ENCODE measurements at places on chromosomes 4 and X.

DNA sequence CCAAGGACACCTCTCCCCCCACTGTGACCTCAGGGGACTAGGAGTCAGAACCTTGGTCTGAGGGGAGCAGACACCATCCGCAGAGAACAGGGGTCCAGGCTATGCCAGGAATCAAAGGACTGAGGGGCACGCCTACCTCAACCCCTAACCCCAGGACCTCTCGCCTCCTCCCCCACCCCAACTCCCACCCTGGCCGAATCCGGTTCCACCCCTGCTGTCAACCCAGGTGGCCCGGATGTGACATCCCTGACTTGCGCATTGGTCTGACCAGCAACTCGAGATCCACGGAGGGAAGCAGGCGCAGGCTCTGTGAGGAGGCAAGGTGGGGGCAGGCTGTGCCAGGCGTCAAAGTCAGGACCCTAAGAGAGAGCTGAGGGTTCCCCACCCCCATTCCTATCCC, 468 bp upstream of the MAGEA4 start:
- DNase-seq = no peak

- DNase-seq = no peak
Measured at GRCh38 chr4:188783175-188783574, 643.9 kb downstream of the TRIML1 start.

- DNase-seq = no peak
Measured at GRCh38 chr4:142331132-142331531, 515.0 kb downstream of the INPP4B start.

- no peak for DNase-seq
Measured at GRCh38 chrX:108312957-108313356, 125.3 kb downstream of the COL4A6 start.

- DNase-seq = no peak
Measured at GRCh38 chr4:88308587-88308986, 24.2 kb upstream of the PPM1K start.

GRCh38 chr4:23828020-23828715, 61.7 kb downstream of the PPARGC1A start:
- DNase-seq = no peak

DNA sequence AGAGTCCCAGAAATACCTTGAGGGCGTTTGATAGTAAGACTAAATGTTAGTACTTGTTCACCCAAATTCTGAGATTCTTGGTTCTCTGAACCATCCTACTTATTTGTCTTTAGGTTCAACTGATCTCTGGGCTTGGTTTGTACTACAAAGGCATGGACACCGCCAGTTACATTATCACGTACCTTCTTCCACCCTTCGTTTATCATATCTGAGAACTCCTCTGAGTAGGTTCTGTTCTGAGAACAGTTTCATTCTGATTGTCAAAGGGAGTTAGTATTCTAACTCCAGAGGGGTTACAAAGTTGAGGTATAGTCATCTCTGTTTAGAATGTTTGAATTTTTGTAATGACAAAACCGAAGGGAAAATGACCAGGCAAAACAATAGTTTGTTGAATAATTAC, 19.3 kb downstream of the ZFX start:
- DNase-seq = no peak

DNA sequence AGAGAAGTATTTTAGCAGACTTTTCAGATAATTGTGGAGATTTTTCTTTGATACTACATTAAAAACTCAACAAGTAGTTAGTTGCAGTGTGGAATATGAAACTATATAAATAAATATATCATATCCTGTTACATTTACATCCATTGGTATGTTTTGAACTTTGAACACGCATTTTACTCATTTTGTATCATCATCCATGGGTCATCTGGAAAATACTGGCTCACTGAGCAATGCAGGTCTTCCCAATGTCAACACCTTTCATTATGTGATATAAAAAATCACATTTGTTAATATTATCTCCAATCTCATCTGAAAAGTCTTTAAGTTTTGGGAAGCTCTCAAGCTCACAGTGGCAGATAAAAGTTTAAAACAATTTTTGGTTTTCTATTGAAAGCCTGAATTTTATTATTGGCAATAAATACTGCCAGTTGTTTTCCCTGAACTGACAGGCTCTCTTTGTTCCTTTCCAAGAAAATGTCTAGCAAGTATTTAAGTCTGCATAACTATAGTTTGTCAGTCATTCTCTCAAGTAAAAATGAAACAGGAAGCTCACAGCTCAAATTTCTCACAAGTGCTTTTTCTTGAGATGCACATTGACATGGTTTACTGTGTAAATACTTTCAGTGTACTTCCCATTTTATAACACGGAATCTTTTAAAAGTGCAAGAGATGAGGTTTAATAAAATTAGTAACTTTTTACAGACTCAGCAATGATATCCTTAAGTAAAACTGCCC, 183.5 kb upstream of the GPC4 start:
- DNase-seq = no peak

- no peak for DNase-seq
Measured at GRCh38 chrX:41827886-41828285, 95.5 kb downstream of the CASK start.

GRCh38 chr4:128281354-128281753, 6.3 kb downstream of the PGRMC2 start:
- no peak for DNase-seq

DNA sequence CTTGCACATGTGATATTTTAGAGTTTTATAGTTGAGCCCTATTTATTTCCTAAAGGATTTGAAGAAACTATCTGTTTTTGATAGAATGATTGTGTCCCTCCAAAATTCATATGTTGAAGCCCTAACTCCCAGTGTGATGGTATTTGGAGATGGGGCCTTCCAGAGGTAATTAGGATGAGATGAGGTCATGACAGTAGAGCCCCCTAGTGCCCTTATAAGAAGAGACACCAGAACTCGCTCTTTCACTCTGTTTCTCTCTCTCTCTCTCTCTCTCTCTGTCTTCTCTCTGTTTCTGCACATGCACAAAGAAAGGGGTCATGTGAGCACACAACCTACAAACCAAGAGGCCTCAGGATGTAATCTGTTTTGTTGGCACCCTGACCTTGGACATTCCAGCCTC, 921.9 kb upstream of the DIAPH2 start:
- DNase-seq = no peak

GRCh38 chr4:74109116-74109869, 10.3 kb upstream of the CXCL2 start:
- no peak for DNase-seq

GRCh38 chr4:30860978-30861377, 140.8 kb downstream of the PCDH7 start:
- no peak for DNase-seq

- DNase-seq = no peak
Measured at GRCh38 chr4:168619266-168619631, 122.4 kb downstream of the PALLD start.

GRCh38 chr4:83947830-83948193, 411.9 kb downstream of the GPAT3 start:
- no peak for DNase-seq

- DNase-seq = no peak
Measured at GRCh38 chr4:3344596-3344995, 51.8 kb downstream of the RGS12 start.

DNA sequence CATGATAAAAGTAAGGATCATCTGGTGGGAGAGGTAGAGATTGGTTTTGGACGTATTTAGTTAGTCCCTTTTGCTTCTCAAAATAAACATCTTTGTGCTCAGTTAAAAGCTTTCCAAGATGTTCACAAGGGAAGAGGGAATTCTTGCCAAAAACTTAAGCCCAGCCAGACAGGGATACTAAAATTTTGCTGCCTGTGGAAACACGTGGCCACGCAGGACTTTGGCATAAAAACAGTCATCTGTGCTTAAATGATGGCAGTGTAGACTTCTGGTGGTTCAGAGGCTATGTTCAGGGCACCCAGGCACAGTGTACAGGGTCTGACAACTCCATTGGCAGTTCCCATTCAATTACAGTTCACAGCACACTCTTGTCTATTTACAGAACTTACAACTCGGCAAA, 93.2 kb upstream of the JADE1 start:
- DNase-seq = no peak

GRCh38 chr4:122635205-122635604, 14.3 kb upstream of the IL21 start:
- DNase-seq = no peak

DNA sequence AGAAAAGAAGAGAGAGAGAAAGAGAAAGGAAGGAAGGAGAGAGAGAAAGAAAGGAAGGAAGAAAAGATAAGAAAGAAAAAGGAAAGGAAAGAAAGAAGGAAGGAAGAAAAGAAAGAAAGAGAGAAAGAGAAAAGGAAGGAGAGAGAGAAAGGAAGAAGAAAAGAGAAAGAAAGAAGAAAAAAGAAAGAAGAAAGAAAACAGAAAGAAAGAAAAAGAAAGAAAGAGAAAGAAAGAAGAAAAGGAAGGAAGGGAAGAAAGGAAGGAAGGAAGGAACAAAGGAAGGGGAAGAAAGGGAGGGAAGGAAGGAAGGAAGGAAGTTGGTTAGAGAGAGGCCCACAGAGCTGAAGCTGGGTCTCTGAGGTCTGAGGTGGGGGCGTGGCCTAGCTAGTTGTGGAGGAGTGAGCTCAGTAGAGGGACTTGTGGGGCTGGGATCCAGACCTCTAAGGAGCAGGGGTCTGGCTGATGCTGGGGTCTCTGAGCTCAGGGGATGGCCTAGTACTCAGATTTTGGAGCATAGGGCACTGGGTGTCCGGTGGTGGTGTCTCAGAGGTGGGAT, 27.1 kb upstream of the PDZD4 start:
- DNase-seq = no peak

GRCh38 chrX:118551426-118551825, 55.8 kb downstream of the DOCK11 start:
- no peak for DNase-seq

GRCh38 chr4:116005806-116006088, 892.3 kb upstream of the NDST4 start:
- no peak for DNase-seq

GRCh38 chrX:38692961-38693360, 108.3 kb upstream of the MID1IP1 start:
- DNase-seq = no peak

DNA sequence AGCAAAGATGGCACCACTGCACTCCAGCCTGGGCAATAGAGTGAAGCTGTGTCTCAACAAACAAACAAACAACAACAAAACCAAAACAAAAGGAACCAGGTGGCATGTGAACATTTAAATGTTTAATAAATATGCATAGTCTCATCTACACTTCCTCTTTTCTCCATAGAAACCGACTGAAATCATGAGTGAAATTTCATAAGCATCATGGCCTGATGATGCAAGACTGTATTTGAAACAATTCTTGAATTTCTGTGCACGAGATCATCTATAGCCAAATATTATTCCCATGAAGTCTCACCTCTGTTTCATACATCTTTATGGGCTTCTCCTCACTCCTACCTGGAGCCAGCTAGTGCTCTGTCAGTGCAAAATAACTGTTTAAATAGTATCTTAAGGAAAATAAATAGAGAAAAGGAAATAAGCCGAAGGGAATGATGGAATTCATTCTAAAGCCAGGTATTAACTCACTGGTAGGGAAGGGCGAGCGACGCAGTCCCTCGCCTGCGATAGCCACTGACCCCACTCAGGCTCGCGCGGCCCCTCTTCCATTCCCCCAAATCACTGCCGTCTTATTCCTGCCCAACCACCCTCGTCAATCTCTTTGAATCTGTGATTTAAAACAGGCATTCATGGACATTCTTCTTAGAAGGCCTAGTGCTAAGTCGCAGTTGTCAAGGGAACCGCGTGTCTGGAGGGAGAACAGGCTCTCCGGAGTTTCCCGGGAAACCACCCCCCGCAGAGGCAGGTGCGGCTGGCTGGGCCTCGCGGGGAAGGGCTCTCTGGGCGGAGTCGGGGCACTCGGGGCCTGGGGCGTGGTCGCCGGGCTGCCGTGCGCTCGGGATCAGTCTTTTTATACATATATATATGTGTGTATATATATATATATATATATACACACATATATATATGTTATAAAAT, 52.4 kb upstream of the TRIM2 start:
- peak; percentile 20 for DNase-seq

DNA sequence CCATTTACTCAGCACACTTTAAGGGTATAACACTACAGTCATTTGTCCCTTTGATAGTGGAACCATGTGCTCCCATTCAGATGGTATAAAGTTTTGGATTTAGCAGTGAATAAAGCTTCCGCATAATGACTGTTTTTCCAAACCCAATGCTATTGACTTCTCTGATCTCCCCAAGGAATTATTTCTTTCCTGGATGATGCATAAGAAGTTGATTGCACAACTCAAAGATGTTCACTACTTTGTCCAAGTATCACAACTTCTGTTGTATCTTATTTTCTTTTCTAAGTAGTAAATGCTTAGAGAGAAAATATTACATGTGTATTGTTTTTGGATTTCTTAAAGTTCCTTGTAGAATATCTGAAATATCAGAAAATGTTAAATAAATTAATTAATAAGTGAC, 300.2 kb downstream of the GPM6A start:
- no peak for DNase-seq

DNA sequence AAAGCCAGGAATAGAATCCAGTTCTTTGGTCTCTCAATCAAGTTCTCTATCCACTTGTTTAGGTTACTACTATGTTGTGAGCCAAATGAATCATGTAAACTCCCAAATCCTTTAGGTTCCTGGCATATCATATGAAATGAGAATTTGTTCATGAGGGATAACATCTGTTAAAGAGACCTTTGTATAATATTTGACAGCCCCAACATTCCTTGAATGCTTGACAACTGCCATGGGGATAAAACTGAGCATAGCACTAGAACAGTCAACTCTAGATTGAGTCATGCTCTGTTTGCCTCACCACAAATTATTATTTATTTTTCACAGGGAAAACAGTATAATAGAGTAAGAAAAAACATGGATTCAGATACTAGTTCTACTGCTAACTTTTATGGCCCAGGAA, 93.3 kb downstream of the NAA11 start:
- DNase-seq = no peak
